NCI-H446 (cell line): ENCODE measurements at places on chromosomes 2 and 18.
A peak's percentile ranks its signal among the peaks of the same experiment; 100 is the strongest.

DNA sequence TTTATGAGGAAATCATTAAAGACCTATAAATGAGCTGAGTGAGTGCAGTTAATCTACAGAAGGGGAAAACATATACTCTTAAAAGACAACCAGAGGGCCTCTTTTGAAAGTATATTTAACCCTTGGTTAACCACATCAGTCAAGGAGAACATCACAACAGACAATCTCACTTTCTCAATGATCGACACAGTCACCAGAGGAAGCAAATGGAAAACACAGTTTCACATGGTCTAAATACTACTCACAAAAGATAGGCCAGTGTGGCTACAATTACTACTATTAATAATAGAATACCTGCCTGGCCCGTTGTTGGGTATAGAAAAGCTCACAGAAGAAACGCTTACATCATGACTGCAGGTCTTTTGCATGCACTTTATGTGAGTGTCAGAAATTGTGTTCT is 426.2 kb downstream of the NCKAP5 start:
- no peak for DNase-seq

DNA sequence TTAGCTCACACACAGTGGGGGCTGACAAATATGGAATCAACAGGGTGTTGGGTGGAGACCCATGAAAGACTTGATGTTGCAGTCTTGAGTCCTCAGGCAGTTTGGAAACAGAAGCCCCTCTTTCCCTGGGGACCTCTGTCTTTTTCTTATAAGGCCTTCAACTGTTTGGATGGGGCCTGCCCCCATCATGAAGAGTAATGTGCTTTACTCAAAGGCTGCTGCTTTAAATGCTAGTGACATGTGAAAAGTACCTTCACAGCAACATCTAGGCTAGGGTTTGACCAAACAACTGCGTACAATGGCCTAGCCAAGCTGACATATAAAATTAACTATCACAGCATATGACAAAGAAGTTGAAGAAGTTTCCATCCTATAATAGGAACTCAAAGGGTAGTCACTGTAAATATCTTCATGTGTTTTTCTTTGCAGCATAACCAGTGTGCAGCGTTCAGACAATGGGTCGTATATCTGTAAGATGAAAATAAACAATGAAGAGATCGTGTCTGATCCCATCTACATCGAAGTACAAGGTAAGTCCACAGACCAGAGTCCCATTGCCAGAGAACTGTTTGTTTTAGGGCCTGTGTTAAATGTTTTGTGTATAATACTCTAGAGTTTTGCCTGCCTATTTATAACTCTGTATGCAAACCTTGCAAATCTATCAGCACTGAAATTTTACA is 46.3 kb downstream of the MERTK start:
- DNase-seq, result no peak

DNA sequence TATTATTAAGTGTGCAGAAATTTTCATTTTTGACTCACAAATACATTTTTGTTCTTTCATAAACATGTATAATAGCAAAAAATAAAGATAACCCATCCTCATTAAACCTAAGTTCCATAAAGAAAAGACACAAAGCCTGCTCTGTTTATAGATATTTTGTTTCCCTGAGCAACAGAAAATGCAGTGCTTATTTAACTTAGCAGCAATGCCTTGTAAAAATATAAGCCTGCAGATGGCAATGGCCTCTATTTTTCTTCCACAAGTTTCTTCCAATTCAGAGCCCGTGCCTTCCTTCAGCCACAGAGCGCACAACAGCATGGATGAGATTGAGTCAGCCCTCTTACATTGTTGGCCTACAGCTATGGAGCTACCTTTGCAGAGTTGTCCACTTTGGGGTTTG is 43.6 kb downstream of the PKP4 start:
- no peak for DNase-seq

DNA sequence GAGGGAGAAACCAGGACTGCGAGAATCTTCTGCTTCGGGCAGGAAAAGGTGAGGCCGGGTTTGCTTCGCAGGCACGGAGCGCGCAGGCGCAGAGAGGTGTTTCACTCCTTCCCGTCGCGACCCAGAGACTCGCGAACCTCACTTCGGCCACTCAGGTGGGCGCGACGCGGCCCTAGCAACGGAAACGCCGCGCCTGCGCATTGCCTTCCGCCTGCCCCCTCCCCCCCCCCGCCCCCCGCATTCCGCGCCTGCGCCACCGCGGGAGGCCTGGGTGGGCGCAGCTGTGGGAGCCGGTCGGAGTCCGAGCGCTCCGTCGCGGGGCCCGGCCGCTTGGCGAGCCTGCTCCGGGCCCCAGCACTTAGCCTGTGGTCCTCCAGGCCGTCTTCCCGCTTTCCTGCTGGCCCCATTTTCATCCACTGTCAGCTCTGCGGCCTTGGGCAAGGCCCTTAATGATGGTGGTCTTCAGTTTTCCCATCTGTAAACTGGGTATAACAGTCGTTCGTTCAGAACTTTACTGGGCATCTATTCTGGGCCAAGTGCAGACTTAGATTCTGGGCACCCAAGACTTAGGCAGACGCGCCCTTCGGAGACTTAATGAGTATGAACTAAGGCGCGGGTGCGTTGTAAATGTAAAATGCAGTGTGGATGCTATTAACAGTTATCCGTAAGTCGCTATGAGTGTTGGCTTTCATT is 62.1 kb upstream of the ACKR3 start:
- no peak for DNase-seq

DNA sequence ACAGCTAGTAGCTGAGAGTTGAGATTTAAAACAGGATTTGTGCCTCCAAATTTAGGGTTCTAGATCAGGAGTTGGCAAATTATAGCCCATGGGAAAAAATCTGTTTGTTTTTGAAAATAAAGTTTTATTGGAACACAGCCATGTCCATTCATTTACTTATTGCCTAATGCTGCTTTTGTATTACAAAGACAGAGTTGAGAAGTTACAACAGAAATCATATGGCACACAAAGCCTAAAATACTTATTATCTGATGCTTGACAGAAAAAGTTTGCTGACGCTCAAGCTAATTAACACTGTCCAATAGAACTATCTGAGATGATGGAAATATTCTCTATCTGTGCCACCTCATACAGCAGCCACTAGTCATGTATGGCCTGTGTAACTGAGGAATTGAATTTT is 229.1 kb upstream of the RASGRP3 start:
- no peak for DNase-seq

DNA sequence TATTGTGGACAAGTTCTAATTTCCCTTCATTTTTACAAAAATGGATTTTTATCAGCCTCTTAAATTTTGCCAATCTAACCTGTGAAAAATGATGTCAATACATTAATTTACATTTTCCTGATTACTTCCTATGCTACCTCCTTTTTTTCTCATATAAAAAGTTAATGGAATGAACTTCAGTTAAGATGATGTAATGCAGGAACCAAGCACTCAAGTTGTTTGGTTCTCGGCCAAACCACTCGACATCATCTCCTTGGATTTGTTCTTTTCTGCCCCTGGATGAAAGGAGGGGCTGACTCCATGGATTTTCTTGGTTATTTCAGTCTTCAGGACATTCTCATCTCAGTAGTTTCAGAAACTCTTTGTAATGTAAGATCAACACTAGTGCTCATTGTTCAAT is 253.1 kb upstream of the NXPH2 start:
- peak; percentile 2 for DNase-seq

GRCh38 chr2:120104772-120105171 is 91.9 kb downstream of the EPB41L5 start:
- DNase-seq, result no peak

DNA sequence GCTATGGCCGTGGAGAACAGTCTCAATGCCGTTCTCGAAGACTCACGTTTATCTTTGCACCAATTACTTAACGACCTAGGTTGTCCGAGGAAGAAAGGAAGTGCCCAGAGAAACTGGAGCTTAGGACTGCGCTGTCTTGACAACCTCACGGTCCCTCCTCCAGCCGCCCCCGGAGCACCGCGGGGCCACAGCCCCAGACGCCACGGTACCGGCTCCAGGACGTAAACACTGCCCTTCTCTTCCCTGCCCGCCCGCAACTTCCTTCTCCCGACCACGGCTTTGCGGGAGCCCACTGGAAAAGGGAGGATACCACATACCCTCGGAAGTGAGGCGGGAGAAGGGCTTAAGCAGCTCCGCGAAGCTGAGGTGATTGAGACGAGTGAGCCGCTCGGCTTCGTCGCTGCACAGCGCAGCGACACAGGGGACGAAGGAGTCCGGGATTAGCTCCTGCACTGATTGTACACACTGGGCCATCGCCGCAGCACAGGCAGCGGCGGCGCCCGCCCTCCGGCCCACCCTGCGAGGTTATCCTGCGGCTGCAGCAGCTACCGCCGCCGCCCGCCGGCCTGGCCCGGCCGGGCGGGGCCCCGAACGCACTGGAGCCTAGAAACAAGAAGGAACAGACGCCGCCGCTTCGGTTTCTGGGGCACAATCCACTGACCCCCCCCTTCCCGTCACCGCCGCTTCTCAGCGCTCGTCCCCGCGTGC is 483 bp downstream of the TRAPPC8 start:
- peak; percentile 35 for DNase-seq

DNA sequence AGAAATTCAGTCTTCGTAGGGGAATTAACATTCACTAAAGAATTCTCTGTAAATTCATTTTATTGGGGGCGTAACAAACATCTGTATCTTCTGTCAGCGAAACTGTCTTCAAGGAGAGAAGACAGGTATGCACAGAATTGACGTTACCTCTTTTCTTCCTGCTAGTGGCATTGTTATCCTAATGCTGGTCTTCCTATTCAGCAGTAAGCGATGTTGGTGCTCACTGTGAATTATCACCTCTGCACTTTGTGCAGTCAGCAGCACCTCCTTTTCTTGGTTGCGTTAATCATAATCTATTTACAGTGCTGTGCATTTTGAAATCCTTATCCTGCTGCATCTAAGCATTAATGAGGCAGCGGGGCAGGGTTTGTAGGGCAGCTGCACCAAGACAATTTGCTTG is 362.3 kb downstream of the SLC4A3 start:
- DNase-seq, result no peak

- peak; percentile 15 for DNase-seq
Measured at GRCh38 chr2:160075171-160075570, 12.8 kb upstream of the PLA2R1 start.

DNA sequence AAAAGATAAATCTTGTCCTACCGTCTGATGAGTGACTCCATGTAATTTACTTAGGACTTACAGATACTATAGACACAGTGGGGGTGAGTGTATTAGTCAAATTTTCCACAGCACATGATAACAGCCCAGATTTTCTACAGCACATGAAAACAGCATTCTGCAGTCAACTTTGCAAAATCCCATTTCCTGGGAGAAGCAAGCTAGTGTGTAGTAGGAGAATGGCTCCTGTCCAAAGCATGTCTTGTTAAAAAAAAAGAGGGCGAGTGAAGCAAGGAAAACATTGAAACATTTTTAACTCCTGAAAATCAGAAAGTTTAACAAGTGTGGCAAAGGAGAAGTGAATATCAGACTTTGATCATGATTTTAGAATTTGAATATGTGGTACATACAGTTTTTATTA is 817.8 kb upstream of the FAM98A start:
- DNase-seq, result no peak

DNA sequence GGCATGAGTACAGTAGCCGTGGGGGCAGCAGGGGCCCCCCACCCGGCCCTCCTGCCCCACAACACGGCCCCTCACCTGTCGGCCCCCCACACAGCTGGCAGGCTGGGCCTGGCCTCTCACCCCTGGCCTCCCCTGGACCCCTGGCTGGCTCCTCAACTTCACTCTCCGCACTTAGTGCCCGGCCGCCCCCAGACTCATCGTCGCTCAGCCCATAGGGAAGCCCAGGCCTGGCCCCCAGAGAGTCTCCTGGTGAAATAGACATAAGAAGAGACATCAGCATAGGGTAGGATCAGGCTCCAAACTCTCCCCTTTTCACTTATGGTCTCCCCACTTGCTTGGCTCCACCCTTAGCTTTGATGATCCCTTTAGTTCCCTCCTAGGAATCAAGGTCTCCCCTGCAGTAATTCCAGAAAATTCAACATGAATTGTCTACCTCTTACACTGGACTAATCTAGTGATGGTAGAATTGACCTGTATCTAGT is 1.7 kb downstream of the ZNF513 start:
- no peak for DNase-seq

GRCh38 chr2:27807476-27807875 is 36.0 kb downstream of the MRPL33 start:
- peak; percentile 32 for DNase-seq

DNA sequence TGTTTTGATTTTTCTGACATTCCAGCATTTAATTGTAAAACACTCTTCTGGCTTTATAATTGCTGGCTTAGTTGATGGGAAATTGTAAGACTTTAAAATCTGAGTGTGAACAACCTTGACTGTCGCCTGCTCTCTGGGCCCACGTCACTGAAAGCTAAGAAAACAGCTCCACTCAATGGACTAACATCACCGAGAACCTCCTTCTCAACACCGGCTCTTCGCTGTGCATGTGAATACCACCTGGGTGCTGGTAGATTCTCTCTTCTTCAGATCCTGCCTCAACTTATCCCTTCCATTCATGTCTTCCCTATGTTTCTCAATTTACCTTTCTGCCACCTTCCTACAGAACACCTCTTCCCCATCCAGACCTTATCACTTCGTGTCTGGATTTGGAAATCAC is 523.1 kb upstream of the ID2 start:
- DNase-seq, result no peak

GRCh38 chr2:236261452-236261851 is 2.8 kb downstream of the ASB18 start:
- DNase-seq, result no peak

- no peak for DNase-seq
Measured at GRCh38 chr2:85428343-85428881, 9.9 kb downstream of the SH2D6 start.

DNA sequence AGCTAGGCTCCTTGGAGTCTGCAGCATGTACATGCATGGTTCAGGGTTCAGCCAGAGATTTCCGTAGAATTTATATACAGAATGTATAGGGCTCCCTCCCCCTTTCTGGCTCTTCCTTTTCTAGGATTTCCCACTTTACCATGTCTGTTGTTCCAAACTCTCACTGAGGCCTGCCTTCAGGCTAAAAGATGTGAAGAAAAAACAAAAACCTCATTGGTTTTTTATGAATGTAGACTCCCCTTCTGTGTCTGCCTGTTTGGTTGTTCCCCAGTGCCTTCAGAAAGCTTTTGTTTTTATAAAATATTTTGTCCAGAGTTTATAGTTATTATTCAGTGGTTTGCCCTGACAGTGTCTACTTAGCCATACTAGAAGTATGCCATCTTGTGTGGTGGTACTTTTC is 3.6 kb downstream of the NDUFV2 start:
- DNase-seq, result no peak

- DNase-seq, result no peak
Measured at GRCh38 chr2:135815269-135815668, 21.7 kb downstream of the LCT start.

GRCh38 chr2:8997631-8998030 is 5.9 kb downstream of the MBOAT2 start:
- no peak for DNase-seq

DNA sequence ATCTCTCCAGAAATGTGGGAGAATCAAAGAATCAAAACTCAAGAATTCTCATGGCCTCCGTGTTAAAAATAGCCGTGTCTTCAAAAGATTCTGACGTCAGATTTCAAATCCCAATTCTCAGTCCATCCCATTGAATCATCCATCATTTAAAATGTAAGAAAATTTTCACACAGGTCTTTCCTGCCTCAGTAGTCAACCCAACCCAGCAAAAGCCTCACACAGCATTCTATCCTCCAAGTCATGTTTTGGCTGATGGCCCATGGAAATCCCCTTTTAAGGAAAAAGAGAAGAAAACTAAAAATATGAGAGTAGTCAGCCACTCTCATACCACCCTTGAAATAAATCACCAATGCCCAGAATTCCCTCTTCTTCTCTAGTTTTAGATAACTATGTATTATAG is 211.8 kb downstream of the C1D start:
- no peak for DNase-seq

GRCh38 chr2:13537771-13538349 is 821.1 kb downstream of the TRIB2 start:
- no peak for DNase-seq

GRCh38 chr18:27780061-27780745 is 396.7 kb downstream of the CDH2 start:
- no peak for DNase-seq
